ENCODE measurements at places on chromosomes 6 and 20.

GRCh38 chr6:11139051-11139960 is 27.8 kb upstream of the ERVFRD-1 start:
- DNase-seq = no peak

DNA sequence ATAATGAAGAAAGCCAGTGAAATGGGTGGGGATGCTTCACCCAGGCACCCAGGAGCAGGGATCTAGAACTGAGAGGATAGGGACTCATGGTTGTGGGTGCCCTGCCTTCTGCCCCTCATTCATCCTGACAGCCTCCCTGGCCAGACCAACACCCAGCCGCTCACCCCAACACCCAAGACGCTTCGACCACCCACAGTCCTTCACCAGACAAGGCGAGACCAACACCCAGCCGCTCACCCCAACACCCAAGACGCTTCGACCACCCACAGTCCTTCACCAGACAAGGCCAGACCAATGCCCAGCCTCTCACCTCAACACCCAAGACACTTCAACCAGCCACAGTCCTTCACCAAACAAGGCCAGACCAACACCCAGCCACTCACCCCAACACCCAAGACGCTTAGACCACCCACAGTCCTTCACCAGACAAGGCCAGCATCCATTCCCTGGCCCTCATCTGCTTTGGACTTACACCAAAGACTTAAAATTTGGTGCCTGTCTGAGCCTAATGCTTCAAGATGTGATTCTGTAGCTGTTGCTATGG is 131.5 kb downstream of the ANKRD60 start:
- DNase-seq = no peak

DNA sequence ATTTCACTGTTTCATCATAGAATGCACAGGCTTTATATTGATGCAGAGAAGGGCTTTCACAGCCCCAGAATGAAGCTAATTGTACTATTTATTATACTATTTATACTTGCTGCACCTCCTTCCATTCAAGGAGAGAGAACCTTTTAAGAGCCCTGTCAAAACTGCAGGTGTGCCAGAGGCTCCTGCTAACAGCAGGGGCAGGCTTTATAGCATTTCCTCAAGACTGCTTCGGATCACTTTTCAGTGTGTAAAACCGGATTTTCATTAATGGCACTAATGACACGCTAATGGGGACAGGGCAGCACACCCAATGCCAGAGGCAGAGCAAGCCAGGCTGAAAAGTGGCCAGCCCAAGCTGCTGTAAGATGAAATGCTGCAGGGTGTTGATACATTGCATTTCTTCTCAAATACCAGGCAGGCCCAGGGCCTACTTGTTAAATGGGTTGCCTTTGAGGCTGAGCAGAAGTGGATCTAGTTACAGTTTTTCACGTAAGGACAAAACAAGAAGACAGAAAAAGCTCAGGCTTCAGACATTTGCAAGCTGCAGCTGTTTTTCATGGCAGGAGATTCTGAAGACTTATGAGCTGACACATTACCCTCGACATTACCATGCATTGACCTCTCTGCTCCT is 487.7 kb upstream of the BTBD3 start:
- DNase-seq = no peak

GRCh38 chr6:36187446-36187845 is 9.1 kb upstream of the BRPF3 start:
- no peak for DNase-seq

- DNase-seq = no peak
These were observed 10.5 kb downstream of the DNAH8 start for GRCh38 chr6:38725414-38726183.

DNA sequence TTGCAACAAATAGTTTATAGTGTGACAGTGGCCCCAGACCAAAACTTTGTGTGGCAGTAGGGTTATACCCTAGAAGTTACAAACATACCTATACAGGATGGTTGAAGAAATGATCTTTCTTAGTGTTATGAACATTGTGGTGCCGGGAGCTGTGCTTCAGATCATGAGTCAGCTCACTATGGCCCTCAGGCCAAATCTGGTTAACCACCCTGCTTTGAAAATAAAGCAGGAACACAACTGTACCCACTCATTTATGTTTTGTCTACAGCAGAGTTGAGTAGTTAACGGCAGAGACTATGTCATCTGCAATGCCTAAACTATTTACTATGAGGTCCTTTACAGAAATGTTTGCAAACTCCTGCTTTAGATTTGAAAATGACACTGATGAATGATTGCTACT is 24.3 kb downstream of the AKAP7 start:
- no peak for DNase-seq

- DNase-seq = no peak
These were observed 686.9 kb upstream of the CITED2 start for GRCh38 chr6:140061110-140062042.

DNA sequence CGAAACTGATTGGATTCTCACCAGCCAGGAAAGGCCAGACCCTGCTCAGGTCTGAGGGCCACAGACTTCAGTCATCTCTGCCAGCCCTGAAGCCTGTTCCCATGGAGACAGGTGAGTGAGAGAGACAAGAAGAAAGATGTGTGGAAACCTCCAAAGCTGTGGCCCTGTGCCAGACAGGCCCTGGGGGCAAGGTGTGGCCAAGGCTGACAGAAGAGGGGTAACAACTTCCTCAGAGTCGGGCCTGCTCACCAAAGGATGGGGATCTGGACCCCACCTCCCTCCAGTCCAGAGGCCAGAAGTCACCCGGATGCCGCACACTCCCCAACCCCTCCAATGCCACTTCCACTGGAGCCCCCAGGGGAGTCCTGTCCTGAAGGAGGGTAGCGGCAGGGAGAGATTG is 73.6 kb downstream of the MDGA1 start:
- no peak for DNase-seq
